Activated CD4-positive, alpha-beta T cell treated with anti-CD3 and anti-CD28 coated beads, Interleukin-2, amount 10 ng/mL, durations not matched to agents 24 days and 14 days (primary cell): ENCODE measurements at places on chromosomes 4 and X.

GRCh38 chr4:123671636-123672404 lies 275.2 kb downstream of the SPRY1 start:
- peak; percentile 74 for DNase-seq

- no peak for DNase-seq
These were observed 17.4 kb downstream of the ZFYVE28 start for GRCh38 chr4:2400841-2401609.

GRCh38 chr4:138967313-138967712 lies 48.3 kb upstream of the NOCT start:
- no peak for DNase-seq

- no peak for DNase-seq
These were observed 102.1 kb upstream of the RASGEF1B start for GRCh38 chr4:81573840-81574239.

DNA sequence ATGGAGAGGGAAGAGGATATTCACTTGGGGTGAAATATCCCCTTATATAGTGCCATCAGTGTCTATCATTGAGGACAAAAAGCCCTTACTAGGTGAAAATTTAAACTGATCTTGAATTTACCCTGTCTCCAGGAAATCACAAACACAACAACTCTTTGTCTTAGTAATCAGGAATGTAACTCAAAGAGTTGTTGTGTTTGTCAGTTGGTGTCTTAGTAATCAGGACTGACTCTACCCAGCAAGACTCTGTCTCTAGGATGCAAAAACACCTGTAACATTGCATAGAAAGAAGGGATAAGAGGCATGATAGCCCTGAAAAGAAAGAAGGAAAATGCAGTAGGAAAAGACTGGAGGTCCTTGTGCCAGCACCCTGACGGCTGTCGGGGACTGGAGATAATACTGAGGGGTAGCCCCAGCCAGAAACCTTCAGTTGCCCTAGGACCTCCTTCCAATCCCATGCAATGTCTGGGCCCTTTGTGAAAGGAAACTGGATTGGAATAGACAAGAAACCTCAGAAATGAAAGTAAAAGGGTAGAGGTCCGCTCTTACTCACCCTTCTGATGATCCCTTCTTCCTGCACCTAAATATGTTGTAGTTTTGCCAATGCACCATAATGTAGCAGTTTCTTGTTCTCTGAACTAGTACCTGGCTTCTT lies 45.3 kb downstream of the HMGB2 start:
- DNase-seq: peak; percentile 61

DNA sequence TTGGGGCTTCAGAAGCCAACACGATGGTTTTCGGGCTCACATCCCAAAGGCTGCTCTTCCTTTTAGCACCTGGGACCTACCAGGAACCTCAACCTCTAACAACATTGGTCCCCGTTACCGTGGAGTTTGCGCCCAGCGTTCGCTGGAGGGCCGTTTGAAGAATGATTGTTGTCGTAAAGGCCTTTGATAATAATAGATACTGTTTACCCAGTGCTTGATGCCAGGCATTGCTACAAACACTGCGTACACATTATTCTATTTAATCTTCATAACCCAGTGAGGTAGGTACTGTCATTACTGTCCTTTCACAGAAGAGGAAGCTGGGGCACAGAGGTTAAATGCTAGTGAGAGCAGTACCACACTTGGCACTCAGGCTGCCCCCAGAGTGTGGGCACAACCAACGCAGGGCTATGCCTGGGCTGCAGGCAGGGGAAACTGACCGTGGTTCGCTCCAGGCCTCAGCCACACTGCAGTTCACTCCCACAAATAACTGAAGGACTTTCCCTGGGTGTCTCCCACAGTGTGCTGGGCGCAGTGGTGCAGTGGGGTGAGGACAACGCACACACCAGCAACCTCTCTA lies 1.0 kb upstream of the ACSL1 start:
- peak; percentile 63 for DNase-seq

DNA sequence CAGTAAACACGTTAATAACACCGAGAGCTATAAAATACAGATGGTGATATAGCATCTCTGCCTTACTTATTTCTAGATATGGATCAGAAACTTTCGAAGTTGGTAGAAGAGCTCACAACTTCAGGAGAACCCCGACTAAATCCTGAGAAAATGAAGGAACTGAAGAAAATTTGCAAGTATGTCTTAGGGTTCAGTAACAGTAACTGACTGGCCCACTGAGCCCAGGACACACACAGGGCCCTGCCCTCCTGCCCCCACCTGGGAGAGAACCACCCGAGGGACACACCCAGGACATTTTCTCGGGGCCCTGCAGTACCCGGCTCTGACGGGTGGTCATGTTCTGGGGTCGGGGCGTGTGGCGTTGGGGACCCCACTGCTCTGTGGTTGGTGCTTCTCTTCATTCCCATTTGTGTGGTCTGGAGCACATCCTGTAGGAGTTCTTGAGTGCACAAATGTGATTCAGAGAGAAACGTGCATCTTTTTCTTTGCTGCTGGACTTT lies 1.1 kb downstream of the UVSSA start:
- peak; percentile 62 for DNase-seq

GRCh38 chr4:13601848-13602247 lies 25.7 kb downstream of the BOD1L1 start:
- DNase-seq: no peak

DNA sequence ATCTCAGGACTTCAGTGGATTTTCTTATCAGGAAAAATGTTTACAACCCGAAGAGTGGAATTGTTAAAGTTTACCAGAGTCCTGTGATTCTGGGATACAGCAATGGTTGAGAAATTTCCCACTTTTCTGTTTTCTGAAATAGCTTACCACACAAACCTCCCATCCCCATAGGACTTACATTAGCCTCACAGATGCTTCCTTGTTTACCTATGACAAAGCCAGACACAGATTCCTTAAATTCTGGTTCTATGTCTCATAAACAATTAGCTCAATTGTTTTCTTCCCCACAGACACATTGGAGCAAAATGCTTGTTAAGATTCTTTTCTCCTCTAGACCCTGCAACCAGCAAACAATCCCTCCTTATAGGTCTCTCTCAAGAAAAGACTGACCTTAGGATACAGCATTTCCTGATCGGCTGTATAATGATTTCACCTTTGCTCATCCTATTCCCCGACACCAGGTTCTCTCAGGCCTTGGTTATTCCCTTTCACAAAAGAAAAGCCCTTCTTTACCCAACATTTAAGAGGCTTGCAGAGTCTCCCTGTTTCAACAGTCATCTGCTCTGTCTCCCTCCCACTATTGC lies 886.2 kb downstream of the ARAP2 start:
- no peak for DNase-seq

- no peak for DNase-seq
These were observed 45.4 kb downstream of the UGT2A3 start for GRCh38 chr4:68905939-68906779.

GRCh38 chr4:154491341-154492271 lies at the start of gene DCHS2:
Gene DCHS2 (minus strand): TSS chr4:154491799. CDS start chr4:154491355, 444 bp downstream.
- DNase-seq: peak; percentile 68

DNA sequence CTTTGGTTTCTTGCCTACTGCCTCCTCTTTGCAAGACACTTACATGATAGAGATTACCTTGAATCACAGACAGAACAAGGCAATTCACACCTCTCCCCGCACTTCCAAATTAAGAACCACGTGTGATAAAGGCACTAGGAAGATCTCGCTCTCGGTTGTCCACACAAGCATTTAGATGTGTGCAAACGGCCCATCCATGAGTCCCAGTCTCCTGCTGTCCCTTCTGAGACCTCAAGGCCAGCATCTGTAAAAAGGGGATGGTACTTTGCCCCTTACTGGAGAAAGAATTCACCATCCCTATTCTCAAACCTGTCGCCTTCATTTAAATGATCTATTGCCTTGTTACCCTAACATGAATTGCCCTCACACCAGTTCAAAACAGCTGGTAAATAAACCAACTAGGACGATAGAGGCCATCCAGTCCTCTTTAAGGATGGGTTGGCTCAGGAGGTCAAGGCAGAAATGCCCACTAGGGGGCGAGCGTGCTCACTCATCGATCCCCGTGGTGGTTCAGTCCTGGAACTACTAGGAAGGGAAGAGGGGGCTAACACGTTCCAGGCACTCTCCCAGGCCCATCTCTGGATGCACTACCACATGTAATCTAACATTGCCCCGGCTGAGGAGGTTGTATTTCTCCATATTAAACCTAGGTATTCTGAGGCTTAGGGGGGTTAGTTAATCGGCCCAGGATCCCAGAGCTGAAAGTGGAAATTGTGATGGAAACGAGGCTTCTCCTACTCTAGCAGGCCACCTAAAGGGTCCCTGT lies 95.8 kb downstream of the DHX15 start:
- peak; percentile 91 for DNase-seq

- no peak for DNase-seq
These were observed 252.3 kb downstream of the PDHA2 start for GRCh38 chr4:96092151-96092705.

DNA sequence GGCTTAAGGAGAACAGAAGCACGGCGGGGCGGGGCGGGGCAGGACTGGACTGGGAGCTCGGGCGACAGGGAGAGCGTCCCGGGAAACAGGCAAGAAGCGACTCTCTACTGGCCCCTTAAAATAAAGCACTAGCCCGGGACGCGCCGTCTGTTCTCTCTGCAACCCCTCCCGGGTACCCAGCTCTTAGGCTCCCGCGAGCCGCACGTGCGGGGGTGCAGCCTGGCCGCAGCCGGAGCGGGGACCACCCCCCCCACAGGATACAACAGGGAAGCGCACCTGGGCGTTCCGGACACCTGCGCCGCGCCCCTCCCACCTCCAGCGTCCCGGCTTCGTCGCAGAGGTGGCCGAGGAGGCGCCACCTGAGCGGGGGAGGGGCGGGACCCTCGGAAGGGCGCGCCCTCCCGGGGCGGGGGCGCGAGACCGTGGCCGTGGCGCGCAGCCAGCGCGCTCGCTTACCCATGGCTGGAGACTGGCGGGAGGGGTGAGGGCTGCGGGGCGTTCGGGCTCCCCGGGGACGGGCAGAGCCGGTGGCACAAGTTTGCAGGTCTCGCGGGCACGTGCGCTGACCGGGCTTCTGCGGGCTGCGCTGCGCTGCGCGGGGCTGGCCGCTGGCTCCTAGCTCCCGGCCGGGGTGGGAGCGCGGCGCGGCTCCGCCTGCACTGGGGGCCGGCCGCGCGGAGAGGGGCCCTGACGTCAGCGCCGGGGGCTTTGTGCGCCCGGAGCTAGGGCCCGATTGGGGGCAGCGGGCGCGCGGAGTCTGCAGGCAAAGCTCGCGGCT lies 91.5 kb downstream of the GEMIN8 start:
- DNase-seq: no peak

- DNase-seq: no peak
These were observed 213.6 kb downstream of the CPE start for GRCh38 chr4:165592386-165592785.

GRCh38 chrX:100081503-100081902 lies 328.6 kb downstream of the PCDH19 start:
- no peak for DNase-seq

DNA sequence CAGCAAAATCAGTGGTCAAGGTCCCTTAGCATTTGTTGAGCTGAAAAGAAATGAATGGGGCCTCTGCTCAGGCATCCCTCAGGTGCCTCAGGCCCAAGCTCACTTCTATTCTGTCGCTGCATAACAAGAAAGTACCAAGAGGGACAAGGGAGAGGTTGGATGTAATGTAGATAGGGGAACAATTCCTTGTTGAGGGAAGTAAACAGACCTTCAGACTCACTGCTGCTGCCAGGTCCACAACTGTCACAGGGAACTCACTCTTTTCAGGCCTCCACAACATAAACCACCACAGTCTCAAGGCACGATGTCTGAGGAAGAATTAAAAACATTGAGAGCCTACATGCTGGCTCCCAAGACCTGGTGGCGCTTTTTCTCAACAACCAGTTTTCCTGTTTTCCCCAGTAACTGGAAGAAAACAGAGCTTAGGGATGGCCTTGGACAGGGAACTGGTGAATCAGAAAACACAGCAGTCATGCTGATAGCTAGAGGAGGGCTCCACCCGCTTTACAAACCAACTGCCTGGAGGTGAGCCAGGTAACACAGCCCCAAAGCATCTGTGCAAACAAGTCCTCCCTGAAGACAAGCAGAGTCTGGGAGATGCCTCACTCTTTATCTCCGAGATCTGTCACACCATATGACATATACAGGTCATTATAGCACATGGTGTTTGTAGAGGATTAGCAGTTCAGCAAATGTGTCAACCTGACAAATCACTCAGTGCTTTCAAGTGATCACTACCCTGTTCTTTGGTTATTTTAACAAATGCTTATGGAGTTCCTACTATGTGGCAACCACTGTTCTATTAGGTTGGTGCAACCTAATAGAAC lies 14.3 kb upstream of the AWAT1 start:
- DNase-seq: peak; percentile 46

GRCh38 chrX:150035531-150035930 lies 97.2 kb upstream of the EOLA2 start:
- no peak for DNase-seq

DNA sequence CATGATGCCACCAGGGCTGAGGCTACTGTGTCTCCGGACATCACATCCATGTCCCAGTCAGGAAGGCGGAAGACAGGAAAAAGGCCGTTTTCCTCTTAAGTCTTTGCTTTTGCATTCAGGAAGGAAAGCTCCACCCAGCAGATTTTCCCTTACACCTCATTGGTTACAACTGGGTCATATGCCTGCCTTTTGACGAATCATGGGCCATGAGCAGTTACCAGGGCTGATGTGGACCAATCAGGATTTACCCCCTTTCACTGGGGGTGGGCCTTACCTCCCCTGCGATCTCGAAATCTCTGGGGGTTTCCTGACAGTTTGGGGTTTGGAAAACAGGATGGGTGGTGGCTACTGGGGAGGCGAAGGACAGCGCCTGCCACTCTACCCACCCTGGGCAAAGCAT lies 52.5 kb upstream of the GRPEL1 start:
- no peak for DNase-seq

GRCh38 chr4:94763005-94763404 lies 5.2 kb downstream of the BMPR1B start:
- no peak for DNase-seq

GRCh38 chrX:41275661-41276609 lies 58.0 kb upstream of the DDX3X start:
- DNase-seq: peak; percentile 82

- DNase-seq: no peak
These were observed 306.5 kb upstream of the TECRL start for GRCh38 chr4:64715741-64716140.

- no peak for DNase-seq
These were observed 20.3 kb upstream of the SLC25A4 start for GRCh38 chr4:185122681-185123345.

DNA sequence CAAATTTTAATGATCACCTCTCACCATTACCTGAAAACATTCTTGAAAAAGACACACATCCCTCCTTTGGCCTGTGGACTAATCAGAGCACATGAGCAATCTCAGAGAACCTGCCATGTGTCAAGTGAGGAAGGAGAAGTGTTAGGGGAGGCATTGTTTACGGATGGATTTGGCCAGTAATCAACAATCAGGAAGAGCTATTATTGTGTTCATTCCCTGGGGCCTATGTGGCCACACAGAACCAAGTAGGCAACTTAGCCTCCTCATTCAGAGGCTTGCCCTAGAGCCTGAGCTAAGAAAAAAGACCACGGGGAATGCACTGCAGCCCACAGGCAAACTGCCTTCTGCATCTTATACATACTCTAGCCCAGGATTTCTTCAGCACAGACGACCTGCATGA lies 40.6 kb upstream of the DOCK11 start:
- no peak for DNase-seq

- peak; percentile 62 for DNase-seq
These were observed 569 bp upstream of the FHL1 start for GRCh38 chrX:136146614-136147314.
